ENCODE measurements at places on chromosomes 5 and 9.
A peak's percentile ranks its signal among the peaks of the same experiment; 100 is the strongest.

DNA sequence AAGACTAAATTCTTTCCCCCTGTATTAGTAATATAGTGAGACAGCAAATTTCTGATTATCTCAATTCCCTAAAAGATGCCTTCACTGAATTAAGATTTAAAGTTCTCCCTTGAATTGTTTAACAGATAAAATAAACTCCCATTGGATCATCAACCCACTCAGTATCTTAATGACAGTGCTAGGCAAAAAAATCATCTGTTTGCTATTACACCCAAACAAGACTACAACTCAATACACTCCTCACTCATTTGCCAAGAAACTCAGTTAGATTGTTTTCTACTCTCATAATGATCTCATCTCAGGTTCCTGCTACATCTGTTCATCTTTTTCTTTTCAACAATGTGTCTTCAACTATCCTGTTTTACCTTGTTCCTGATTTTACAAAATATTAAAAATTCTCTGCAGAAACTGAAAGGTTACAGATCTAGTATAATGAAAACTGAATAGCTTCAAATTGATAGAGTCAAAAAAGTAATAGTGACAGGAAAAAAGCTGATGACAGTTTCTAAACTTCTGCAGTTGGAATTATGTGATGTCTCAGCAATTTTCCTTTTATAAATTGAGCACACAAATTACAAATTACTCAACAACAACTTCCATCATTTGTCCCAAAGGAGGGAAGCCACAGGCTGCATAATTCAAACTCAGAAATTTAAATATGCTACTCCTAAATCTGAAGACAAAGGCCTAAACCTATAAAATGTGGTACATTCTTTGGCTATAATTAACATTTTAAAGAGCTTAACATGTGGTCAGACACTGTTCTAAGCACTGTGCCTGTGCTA is 39.4 kb downstream of the HOMER1 start:
- DNase-seq, result peak; percentile 57

DNA sequence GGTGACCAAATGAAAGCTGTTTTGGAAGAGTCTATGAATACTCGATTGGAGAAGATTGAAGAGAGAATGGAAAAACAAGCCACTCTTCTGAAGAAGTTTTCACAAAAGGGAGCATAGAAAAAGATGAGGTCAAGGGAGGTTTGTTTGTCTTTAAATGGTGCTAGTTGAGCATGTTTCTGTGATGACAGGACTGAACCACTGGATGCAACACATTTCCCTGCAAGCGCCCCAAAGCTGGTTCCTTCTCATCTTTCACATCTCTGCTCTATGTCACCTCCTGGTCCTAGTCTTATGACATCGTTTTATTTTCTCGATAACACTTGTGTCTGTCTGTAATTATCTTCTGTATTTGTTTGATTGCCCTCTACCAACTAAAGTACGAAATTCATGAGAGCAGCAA is 3.8 kb upstream of the CCDC192 start:
- no peak for DNase-seq

GRCh38 chr9:112028242-112029221 is 131.9 kb downstream of the UGCG start:
- no peak for DNase-seq

DNA sequence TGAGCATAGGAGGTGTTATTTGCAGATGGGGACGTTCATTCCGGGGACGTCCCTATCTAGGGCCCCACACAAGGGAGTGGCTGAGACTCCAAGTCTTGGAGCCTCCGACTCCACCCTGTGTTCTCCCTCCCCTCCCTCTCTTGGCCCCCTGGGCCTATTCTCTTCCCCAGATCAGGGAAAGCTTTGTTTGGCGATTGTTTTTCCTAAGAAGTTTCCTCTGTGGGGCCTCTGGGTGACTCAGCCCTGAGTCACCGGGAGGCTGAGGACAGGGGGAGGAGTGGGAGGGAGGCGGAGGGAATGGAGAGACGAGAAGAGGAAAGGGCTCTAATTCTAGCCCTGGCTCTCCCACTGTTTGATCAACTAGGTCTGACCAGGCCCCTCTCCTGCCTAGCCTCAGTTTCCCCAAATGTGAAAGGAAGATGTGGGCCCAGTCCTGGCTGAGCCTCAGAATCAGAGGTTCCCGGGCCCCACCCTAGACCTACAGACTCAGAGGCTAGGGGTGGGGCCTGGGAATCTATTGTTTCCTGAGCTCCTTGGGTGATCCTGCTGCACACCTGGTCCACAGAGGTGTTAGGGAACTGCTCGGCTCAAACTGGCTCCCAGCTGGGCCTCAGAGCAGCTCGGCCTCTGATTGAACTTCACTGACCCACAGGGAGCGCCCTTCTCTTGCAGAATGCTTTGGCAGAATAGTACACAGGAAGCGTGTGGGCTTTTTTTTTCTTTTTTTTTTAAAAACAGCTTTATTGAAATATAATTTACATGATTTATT is 19.2 kb downstream of the GSN start:
- DNase-seq, result peak; percentile 96

- DNase-seq, result peak; percentile 48
These were observed at the start of gene EFNA5 for GRCh38 chr5:107670932-107671741. Gene EFNA5, minus strand, starts transcription at chr5:107670937.

- peak; percentile 5 for DNase-seq
These were observed 491 bp downstream of the APC start for GRCh38 chr5:112738191-112738560.

DNA sequence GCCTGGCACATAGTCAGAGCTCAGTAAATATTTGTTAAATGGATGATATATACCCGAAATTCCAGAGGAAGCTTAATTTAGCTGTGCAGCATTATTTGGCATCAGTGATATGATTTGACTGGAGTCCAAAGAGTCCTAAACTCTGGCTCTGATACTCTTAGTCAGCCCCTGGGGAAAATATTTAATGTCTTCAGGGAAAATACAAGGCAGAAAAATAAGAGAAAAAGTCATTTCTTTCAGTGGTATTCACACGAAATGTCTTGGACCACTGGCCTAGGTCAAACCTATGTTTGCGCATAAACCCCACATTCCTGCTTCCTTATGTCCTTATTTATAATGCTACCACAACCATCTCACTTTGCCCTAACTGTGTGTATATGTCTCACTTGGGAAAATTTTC is 23.8 kb downstream of the GLRA1 start:
- no peak for DNase-seq

GRCh38 chr5:103367702-103368101 is 109.1 kb downstream of the MACIR start:
- no peak for DNase-seq

- DNase-seq, result peak; percentile 16
These were observed 190.2 kb upstream of the ELL2 start for GRCh38 chr5:96151891-96152290.

DNA sequence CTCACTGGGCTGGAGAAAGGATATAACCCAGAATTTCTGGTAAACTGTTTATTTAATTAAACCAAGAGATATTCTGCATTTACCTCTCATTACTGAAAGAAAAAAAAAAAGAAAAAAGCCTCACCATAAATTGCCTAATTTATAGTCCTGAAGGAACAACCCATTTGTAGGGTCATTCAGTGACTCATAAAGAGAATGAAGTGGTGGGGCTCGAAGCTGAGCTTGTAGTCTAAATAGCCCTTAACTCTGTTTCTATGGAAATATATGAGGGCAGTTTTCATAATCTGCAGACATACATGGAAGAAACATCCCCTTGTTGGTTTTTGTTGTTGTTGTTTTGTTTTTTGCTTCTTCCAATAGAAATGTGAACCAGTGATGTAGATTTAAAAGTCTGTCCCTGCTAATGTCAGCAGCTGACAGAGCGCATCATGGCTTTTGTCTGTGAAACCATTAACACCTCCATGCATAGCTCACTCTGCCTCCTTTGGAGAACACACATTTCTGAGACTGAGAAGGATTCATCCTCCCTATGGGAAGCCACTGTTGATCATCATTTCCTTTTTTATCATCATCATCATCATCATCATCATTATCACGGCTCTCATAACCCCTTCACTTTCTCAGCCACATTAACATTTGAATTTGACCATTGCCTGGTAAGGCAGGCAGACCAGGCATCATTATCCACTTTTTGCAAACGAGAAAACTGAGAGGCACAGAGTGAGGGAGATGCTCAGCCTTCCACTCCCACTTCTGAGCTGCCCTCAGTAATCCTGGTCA is 67.9 kb upstream of the SAP30L start:
- no peak for DNase-seq

DNA sequence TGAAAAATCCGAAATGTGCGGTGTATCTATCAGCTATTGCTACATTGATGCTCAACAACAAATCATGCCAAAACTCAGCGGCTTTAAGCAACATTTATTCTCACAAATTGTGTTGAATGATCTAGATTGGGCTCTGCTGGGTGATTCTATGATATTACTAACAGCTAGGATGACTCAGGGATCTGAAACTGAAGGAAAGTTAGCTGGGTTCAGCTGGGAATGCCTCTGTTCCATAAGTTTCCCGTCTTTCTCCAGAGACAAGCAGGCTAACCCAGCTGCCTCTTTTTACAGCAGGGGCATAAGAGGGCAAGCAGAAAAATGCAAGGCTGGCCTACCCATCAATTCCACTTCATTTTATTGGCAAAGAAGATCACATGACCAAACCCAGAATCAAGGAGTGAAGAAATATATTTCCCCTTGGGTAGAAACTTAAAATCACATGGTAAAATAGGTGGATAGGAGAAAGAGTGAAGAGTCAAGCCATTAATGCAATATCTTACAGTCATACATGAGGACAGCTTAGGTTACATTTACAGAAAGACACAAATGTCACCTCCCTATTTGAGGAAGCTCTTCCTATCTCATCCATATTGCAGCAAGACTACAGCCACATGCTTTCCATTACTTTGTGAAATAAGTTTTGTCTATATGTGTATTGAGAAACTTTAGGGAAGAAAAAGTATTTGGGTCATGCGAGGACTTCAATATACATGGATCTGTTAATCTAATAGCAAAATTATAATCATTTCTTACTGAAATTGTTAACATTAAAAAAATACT is 30.8 kb downstream of the IL7R start:
- peak; percentile 19 for DNase-seq

DNA sequence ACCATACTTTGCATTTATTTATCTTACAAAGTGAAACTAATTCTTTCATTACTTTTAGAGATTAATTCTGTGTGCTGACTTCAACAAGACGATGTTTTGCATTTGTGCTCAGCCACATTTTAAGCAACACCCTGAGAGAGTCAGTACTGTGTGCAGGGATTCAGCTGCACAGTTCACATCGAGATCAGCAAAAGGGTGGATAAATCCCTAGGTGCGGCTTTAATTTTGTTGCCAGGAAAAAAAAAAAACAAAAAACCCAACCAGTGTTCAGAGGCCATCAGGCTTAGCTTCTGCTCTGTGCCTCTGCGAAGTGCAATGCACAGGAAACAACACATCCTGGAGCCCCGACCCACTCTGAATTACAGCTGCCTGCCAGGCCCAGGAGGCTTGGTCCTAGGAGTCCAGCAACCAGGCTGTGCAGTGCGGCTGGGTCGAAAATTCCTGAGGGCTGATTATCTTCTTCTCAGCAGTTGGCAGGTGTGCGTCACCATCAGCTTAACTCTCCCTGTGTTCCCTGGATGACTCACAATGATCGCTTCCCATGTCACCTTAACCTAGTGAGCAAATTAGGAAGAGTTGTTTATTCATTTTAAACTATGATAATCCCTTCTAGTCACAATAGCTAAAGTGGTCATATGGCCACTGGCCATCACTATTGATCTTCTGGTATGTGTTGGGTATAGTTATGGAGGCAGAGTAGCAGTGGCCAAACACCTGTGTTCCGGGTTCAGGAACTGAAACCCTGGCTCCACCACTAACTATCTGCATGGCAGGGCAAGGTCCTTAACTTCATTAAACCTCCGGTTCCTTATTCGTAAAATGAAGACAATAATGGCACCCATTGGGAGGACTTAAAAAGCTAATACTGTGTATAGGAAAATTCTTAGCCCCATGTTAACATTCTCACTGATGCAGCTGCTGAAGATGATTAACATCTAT is 31.2 kb upstream of the NDUFB6 start:
- DNase-seq, result peak; percentile 21

DNA sequence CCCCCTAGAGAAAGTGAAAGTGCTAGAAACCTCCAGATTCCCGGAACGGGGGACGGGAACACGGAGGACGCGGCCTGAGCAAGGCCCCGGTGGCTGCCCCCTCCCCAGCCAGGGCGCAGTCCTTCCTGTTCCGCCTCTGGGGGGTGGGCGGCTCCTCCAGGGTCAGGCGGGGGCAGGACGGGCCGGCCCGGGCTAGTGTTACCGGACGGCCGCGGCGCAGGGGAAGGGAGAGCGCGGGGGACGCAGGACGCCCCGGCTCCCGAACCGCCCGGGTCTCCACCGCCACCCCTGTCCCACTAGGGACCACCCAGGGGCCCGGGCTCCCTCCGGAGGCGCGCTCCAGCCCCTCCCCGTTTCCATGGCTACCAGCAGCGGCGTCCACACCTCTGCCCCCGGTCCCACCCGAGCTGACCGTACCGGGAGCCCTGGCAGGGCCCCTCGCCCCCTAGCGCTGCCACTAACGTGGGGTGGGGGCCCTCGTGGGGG is 579 bp downstream of the SLC12A7 start:
- DNase-seq, result no peak
